ENCODE measurements at places on chromosomes 1 and 21.
A peak's percentile ranks its signal among the peaks of the same experiment; 100 is the strongest.

DNA sequence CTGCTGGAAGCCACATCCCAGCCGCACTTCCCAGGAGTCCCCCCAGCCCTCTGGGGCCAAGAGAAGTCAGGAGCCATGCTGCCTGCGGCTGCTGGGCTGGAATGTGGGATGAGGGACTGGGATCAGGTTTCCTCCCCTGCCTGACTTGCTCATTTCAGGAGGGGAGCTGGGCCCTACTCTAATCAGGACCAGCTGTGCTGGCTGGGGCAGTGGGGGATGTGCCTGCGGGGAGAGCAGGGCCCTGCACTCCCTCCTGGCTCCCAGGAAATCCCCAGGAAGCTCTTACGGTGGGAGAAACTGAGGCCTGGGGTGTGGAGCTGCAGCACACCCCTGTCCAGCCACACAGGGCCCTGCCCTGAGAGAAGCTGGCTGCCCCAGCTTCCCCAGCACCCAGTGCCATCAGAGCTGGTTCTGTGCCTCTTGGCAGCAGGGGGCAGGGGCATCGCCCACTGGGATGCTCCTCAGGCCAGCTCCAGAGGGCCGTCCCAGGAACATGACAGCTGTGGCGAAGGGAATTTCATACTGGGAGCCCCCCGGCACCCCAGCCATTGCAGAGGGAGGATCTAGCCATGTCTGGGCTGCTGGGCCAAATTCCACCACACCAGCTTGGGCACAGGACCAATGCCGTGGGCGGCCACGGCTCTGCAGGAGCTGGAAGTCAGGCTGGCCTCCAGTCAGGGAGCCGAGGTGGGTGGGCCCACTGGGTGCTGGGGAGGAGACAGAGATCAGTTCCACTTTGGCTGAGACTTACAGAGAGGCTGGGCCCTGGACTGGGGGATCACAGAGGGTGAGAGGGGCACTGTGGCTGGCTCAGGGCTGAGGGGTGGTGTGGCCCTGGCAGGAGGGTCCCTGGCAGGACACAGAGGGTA, 21.3 kb upstream of the PRSS38 start:
- peak; percentile 50 for DNase-seq

- DNase-seq, result no peak
These were observed 159.7 kb upstream of the DSCAM start for GRCh38 chr21:41006636-41007035.

DNA sequence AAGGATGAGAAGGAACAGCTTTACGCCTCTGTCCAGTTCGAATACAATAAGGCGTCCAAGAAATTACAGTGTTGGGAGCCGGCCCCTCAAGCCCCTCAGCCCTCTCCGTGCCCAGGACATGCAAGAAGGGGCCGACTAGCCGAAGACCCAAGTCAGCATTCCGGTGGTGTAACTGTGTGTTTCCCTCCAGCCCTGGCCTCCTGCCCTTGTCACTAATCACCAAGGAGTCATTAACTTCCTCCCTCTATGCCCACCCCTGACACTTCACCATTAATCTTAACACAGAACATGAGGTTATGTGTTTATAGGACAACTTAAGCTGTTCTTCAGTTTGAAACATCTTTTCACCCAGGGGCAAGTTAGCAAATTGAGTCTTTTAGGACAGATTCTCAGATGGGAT, 16.4 kb upstream of the C4BPB start:
- DNase-seq, result no peak

DNA sequence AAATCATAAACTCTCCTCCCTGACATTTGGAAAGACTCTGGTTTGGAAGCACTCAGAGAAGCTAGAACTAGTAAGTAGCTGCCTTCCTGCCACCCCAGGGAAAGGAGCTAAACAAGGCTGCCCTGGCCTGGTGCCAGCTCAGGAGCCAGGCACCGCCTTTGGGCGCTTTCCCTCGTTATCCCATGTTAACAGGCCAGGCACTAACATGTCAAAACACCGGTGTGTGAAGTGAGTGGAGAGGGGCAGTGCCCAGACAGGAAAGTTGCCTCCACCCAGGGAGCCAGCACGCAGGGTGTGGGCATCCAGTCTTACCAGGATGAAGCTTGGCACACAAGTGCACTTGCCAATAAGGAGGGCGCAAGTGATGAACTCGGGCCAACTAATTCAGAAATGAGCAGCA, 346.8 kb downstream of the RRAGC start:
- no peak for DNase-seq

GRCh38 chr21:39518055-39518846, 66.5 kb downstream of the SH3BGR start:
- DNase-seq, result no peak

DNA sequence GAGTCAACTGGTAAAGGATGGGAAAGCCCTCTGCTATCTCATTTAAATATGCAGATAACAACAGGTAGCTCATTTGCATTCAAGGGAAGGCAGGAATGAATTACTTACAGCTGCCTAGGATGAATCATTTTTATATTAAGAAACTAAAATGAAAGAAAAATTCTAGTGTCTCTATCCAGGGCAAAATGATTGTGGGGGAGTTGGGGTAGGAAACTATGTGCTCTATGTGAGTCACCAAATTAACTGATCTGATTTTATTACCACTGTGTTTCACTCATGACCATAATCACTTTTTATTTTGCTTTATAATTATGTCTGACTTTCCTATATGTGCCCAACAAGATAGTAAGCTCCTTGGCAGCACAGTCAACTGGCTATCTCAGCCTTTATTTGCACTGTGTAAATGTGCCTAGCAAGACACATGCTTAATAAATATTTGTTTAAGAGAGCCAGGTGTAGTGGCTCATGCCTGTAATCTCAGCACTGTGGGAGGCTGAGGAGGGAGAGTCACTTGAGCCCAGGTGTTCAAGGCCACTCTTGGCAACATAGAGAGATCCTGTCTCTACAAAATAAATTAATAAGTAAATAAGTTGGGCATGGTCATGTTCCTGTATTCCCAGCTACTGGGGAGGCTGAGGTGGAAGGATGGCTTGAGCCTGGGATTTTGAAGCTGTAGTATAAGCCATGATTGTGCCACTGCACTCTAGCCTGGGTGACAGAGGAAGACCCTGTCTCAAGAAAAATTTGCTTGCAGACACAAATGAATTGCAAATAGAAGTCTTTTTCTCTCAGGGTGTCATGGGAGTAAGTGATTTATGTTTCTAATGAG, 84.1 kb downstream of the SPAG17 start:
- DNase-seq, result no peak

- DNase-seq, result no peak
These were observed 201.1 kb upstream of the CHRM3 start for GRCh38 chr1:239185245-239185619.

DNA sequence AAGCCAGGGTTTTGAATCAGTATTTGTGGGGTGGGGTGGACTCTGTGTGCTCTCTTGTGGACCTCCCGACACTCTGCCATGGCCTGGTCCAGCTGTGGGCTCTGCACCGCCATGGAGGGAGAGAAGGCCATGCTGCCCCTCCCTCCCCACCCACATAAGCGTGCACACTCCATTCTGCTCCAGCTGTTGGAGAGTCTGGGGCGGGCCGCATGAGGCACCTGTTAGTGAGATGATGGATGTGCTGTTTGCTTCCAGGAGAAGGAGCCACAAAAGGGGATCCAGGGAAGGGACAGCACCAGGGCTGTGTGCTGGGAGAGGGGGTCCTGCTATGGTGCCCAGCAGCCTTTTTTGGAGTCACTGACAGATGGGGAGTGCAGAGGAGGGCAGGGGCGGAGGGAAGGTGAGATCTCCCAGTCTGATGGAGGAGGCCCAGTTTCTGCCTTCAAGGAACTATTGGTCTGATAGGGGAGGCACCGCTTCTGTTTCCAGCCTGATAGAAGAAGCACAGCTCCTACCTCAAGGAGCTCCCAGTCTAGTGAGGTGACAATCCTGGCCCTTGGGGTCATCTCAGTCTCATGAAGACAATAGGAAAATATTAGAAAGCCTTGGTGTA, 101.5 kb downstream of the ACTL8 start:
- no peak for DNase-seq

DNA sequence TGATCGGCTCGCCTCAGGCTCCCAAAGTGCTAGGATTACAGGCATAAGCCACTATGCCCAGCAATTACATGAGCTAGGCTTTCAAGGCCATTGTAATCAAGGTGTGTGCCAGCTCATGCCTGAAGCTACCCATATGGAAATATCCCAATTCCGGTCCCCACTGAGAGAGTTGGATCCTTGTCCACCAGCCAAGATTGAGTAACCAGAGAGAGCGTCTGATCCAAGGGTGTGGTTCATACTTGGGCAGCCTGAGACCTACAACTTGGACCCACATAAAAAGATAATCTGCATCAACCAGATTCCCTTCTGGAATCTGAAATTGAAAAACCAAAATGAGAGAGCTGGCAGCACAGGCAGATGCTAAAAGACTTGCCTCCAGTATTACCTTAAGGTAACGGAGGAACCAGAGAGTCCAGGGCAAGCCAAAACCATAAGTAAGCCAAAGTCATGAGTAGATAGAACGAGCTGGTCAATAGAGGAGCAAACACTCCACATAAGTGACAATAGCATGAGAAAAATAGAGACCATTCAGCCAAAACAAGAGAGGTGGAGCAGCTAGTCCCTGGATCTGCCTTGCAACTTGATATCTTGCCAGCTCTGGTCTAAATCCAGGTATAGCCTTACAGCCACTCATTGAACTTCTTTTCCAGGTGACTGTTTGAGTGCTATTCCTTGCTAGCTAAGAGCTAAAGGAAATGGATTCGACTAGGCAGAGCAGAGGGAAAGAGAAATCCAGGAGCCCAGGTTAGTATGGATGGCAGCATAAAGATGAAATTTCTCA, 63.8 kb upstream of the ATP1A1 start:
- DNase-seq, result no peak

- no peak for DNase-seq
These were observed 5.4 kb downstream of the VPS45 start for GRCh38 chr1:150072959-150073358.

GRCh38 chr1:54132495-54132894, 20.3 kb downstream of the CDCP2 start:
- no peak for DNase-seq

DNA sequence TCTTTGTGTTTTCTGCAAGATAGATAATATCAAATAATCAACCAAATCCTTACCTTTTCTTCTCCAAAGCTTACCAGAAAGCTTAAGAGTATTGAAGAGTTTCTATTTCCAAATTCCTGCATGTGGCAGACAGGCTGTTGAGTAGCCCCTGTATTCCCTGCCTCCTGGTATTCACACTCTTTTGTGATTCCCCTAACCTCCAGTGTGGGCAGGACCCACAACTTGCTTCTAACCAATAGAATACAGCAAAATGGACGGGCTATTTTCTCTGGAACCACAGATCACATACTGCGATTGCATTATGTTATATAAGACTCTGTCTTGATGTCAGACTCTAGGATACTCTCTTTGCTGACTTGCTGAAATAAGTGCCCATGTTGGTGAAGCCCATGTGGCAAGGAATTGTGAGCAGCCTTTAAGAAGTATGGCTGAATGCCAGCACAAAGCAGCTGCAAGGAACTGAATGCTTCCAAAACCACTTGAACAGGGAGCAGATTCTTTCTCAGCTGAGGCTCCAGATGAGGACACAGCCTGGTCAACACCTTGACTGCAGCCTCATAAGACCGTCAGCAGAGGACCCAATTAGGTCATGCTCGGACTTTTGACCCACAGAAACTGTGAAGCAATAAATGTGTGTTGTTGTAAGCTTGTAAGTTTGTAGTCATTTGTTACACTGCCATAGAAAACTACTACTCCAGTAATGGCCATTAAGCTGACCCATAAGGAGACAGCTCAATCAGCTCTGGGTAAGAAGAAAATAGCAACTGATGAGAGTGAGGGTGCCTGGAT, 47.9 kb upstream of the PLXNA2 start:
- no peak for DNase-seq

DNA sequence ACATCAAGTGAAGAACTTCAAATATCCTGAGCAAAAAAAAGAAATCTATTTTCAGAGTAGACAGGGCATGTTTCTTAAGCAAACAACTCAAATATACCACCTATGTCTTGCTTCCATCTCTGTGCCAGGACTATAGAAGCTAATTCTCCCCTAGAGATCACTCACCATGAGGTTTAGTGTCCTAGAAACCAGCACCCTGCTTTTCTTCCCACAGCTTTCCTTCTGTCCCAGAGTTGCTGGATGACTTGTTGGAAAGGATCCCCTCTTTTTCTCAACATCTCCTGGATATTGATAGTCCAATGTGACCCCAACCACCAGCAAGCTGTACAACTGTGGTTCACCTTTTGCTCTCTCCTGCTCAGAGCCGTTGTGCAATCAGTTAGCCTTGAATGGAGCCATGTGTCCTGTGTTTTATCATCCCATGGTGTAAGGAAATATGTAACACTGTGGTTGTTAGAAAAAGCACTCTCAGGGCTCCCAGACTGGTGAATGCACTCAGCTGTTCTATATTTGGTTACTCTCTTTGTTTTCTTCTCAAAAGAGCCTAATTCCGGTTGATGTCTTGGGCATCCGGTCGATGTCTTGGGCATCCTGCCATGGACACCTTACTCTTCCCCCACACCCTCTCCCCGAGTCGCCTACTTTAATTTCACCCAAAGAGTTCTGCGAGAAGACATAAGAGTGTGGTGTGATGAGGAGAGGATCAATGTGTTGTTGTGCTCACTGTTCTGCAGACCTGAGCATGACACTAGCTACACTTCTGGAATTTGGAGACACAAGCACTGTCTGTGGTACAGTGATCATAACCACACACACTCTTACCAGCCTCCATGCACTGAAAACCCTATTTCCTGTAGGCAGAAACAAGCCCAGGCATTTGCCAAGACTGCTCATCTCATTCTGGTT, 1.7 kb downstream of the TNFSF4 start:
- DNase-seq, result no peak

DNA sequence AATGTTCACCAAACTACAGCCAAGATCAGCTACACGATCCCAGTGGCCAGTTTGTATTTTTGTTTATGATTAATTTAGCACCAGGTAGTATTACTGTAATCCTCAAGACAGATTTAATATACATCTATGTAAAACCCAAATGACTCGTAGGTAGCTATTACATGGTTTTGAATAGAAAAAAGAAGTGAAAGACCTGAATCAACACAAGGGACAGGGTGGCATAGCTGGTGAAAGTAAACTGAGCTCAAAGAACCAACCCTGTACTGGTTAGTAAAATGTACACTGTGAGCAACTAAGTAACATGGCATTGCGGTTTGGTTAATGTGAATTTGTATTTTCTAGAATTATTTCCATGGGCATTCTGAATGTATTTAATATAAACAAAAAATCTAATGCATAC, 8.8 kb downstream of the GPATCH2 start:
- DNase-seq, result no peak

- no peak for DNase-seq
These were observed 4.8 kb upstream of the SPRR5 start for GRCh38 chr1:152942161-152942560.
